ENCODE measurements at places on chromosomes 3 and 15.

DNA sequence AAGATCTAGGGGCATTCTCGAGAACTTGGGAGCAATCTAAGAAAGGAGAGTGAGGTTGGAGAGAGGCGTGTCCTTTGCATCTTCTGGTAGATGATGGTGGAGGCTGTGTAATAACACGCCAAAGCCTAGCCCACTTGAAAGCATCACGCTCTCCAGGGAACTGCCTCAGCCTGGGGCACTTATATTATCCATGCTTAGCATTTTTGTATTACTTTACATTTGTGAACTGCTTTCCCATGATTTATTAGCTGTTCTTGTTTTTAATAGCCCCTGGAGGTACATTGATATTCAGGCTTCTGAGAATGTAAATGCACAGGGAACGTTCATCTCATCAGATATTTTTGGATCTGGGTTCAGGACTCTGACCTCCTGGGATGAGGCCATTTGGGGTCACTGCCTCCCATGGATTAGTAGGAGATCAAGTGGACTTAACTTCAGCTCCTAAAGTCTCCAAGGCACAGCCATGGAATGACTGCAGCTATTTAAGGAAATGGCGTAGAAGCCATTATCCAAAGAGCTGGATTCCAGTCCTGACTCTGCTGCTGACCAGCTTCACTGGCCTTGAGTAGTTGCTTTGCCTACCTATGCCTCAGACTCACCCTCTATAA, 124.9 kb downstream of the LPP start:
- no peak for DNase-seq

DNA sequence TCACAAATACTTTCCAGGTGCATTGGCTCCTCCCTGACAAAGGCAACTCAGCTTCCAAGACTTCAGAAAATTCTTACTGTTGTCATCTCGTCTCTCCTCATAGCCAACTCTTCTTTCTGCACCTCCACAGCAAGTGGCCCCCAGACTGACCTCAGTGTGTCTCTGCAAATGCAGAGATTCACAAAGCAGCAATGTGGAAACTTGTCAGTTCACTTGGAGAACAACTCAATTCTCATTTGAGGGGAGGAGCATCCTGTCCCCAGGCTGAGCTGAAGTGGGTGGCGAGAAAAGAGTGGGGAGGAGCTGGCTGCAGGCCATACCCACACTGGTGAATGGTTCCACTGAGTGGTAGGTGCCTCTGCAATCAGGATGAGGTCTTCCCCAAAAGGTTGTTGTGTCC, 248.7 kb upstream of the IL12A start:
- no peak for DNase-seq

DNA sequence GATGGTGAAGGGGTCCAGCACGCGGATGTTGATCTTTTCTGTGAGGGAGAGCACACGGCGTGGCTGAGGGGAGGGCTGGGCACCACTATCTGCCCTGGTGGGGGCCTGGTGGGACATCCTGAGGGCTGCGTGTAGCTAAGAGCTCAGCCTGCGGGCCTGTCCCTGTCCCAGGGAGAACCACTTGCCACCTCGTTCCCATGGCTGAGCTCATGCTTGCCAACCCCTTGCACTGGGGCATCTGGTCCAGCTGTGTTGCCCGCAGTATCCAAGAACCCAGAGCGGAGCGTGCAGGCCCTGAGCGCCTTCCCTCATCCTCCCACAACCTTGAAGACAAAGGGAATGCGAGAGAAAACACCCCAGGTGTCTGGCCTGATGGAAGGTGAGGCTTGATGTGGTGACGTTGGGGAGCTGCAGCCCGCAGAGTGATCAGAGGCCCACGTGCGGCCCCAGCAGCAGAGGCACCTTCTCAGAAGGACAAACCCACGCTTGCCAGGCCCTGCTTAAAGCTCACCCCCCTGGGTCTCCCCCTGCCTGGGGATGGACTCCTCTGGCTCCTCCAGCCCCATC, 28.9 kb downstream of the TKT start:
- DNase-seq = no peak

GRCh38 chr3:13655061-13655913, 106.4 kb downstream of the FBLN2 start:
- DNase-seq = peak; percentile 69

GRCh38 chr15:99545605-99546004, 20.2 kb upstream of the MEF2A start:
- no peak for DNase-seq

GRCh38 chr15:38886315-38887163, 321.9 kb upstream of the RASGRP1 start:
- no peak for DNase-seq

DNA sequence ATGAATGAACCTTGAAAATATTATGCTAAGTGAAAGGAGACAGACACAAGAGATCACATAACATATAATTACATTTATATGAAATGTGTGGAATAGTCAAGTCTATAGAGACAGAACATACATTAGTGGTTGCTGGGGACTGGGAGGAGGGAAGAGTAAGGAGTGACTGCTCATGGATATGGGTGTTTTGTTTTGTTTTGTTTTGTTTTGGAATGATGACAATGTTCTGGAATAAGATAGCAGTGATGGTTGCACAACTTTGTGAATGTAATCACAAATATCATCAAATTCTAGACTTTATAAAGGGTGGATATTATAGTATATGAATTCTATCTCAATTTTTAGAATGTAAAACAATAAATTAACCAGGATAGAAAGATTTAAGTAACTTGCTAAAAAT, 57.4 kb upstream of the PHLDB2 start:
- no peak for DNase-seq

GRCh38 chr15:35810007-35810406, 264.0 kb upstream of the DPH6 start:
- peak; percentile 18 for DNase-seq

DNA sequence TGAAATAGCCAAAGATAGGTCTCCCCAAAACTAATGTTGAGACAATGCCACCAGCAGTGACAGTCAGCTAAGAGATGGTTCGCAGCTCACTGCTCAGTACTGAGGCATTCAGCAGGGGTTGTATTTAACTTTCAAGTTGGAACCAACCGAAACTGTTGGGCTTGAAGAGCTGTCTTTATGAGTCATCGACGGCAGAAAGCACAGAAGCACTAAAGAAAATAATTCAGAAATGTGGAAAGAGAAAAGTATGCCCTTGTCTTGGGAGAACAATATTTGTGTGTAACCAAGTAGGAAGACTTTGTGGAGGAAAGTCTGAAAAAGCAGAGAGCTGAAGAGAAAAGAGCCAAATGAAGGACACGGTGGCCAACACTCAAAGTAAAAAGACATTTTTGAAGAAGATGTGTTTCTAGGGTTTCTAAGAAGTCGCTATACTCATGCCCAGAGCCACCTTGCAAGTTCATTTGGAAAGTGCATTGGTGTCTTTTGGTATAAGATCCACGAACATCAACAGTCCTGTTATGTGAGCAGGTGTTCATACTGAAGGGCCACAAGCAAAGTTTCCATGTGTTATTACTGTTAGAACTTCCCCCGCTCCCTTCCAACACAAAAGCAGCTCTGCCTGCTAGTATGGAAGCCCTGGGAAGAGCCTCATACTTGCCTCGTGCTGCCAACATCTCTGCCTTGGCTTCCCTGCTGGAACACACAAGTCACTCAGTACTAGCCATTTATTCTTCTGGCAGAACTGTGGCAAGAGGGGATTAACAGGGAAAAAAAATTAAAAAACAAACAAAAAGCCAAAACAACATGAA, 4.1 kb upstream of the RARB start:
- DNase-seq = peak; percentile 59

- DNase-seq = no peak
These were observed 152.4 kb upstream of the MDFIC2 start for GRCh38 chr3:70464876-70465275.

- DNase-seq = no peak
These were observed 19.6 kb upstream of the MITF start for GRCh38 chr3:69719587-69720122.

DNA sequence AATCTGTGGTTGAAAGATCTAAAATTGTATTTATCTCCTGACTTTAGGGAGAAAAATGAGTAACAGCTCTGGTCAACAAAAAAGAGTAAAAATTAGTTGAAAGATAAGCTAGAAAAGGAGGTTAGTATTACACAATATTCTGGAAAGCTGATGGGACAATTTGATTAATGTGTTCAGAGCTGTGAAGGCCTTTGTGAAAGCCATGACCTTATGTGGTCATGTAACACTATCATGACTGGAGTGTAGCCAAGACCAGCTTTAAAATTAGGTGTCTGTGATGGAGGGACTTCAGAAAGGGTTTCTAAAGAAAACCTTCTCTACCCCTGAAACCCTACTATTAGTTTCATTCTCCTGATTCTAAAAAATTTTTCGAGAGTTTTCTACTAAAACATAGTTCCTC, 127.2 kb downstream of the NFKBIZ start:
- DNase-seq = no peak

DNA sequence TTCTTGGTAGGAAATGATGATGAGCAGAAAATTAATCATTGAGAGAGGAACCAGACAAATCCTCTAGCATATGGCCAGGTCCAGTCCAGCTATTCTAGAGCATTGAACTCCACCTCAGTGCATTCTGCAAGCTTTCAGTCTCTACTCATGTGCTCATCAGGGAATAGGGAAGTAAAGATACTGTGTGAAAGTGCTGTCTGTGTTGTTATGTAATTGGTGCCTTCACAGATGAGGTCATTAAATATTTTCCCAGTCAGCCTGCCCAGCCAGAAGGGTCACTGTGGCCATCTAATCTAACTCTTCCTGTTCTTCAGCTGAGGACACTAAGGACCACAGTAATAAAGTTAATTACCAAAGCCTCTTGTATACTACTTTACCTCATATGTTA, 28.2 kb downstream of the C3orf62 start:
- DNase-seq = peak; percentile 25

GRCh38 chr15:62909257-62909656, 133.3 kb upstream of the TPM1 start:
- no peak for DNase-seq

- no peak for DNase-seq
These were observed 161.5 kb upstream of the MCTP2 start for GRCh38 chr15:94069844-94070243.

DNA sequence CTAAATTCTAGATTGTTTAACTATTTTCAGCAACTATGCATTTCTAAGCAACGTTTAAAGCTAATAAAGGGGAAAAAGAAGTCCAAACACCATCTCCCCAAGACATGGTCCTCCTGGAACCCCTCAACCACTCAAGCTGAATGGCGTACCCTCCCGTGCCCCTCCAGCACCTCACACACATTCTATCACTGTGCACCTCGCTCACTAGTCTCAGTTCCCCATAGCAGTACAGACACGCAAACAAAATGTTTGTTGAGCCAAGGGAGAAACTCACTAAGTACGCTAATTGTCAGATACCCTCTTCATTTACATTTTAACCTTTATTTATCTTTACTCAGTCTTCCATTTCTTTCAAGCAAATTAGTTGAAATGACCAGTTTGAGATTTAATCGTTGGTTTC, 48.8 kb downstream of the ACAP2 start:
- no peak for DNase-seq

DNA sequence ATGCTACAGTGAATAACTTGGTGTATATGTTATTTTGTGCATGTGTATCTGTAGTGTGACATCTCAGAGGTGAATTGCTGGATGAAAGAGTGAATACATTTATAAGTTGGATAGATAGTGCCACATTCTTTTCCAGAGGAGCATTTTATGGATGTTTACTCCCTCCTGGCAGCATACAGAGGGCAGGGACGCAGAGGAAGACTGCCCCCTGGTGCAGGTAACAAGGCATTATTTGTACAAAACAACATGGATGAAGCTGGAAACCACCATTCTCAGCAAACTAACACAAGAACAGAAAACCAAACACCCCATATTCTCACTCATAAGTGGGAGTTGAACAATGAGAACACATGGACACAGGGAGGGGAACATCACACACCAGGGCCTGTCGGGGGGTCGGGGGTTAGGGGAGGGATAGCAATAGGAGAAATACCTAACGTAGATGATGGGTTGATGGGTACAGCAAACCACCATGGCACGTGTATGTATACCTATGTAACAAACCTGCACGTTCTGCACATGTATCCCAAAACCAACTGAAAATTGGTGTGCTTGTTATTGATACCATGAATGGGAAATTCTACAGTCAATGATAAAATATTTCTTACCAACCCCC, 57.9 kb upstream of the CTXND1 start:
- DNase-seq = no peak

DNA sequence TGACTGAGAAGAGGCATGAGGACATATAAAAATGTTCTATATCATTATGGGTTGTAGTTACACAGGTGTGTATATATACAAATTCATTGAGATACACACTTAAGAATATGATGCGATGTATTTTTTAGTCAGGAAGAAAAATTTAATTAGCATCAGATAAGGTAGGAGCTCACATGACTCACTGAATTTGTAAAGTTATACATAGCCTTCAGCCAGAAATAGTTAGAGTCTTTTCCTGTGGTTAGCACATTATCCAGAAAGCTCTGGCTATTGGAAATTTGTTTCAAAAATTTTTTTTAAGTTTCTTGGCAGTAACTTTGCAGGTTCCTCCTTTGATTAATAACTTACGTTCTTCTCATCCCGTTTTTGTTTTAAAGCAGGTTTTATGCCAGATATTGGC, 88.6 kb downstream of the STT3B start:
- no peak for DNase-seq

DNA sequence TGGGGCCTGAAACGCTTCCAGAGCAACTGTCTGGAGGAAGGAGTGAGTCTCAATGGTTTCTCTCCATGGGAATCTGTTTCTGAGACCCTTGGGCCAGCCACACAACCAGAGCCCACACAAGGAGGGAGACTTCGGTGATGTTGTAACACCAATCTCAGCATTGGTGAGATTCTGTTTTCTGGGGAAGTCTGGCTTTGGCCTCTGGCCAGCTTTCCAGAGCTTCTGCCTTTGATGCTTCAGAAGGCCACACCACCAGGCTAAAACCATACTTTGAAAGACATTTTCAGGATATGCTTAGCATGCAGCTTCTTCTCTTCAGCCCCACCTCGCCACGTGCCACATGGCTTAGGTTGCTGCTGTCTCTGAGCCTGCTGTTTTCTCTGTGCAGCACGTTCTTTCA, 3.6 kb upstream of the EEFSEC start:
- no peak for DNase-seq

DNA sequence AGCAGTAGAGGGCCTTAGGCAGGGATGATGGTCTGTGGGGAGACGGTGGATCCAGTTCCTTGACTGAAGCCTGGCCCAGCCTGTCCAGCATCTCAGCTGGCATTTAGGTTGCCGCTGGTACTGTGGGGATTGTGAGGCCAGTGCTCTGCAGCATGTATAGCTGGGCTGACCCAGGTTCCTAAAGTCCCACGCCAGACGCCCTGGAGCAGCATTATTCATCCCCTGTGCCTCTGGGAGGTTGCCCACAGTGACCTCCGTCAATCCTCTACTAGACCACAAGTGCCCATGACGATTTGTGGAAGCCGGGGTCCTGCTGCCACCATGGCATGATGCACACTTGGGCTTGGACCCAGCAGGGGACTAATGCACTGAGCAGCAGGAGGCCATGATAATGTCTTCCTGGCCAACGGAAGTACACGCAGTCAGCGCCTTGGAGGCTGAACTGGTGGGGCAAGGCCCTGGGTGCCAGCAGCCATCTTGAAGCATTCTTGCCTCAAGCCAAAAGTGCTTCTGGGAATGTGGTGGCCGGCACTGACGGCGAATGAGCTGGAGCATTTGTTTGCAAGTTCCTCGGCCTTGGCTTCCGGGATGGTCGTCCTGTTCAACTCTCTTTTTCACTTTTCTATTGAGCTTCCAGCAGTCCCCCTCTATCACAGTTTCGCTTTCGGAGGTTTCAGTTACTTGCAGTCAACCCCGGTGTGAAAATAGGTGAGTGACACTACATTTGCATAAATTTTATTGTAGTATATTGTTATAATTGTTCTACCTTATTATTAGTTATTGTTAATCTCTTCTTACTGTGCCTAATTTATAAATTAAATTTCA, 949.4 kb downstream of the ROBO1 start:
- DNase-seq = no peak

Measured in hindlimb muscle (tissue), 1 donor.